GM18507 (cell line): ENCODE measurements at places on chromosomes 5 and 9.

DNA sequence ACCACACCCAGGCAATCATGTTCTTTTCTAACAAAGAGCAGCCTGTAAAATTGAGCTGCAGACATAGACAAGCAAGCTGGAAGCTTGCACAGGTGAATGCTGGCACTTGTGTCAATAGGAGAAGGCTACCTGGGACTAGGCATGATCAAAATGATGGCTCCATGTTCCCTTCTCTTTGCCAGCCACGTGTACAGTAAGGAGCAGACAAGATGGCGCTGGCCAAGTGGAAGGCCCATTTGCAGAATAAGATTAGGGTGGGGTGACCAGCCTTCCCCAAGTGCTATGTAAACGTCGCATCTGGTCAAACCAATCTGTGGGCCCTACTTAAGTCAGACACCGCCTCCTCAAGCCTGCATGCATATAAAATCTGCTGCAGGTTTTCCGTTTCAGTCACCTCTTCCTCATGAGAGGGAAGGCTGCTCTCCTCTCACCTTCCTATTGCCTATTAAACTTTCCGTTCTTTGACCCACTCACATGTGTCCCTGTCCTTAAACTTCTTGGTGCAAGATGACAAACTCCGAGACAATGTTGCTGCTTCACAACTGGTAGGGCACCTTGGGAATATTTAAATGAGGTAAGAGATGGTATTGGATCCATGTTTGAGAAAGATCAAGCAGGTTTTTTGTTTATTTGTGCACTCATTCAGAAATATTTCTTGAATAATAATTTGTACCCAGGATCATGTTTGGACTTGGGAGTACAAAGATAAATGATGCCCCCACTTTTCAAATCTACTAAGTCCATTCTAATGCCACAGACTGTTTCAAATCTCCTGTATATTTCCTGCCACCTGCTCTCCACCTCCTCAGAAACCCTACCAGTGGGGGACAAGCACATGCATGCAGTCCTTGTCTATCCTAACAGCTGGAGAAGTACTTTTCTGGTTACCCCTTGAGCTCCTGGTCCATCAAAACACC, 30.7 kb upstream of the TGFBR1 start:
- DNase-seq: no peak

- DNase-seq: no peak
Measured at GRCh38 chr5:27266184-27266583, 227.8 kb upstream of the CDH9 start.

DNA sequence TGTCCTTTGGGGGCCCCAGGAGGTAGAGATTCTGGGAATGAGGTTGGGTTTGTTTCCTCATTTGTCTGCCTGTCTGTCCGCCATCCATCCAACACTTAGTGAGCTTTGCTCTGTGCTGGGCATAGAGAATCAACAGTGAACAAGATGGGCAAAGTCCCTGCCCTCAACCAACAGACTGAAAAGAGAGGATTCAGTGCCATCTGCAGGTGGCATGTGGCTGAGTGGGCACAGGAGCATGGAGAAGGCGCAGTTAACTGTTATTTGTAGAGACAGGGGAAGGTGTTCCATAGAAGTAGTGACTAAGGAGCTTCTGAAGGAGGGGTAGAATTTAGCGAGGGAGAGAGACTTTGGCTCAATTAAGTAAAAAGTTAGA, 23.1 kb downstream of the POLR1E start:
- DNase-seq: no peak

DNA sequence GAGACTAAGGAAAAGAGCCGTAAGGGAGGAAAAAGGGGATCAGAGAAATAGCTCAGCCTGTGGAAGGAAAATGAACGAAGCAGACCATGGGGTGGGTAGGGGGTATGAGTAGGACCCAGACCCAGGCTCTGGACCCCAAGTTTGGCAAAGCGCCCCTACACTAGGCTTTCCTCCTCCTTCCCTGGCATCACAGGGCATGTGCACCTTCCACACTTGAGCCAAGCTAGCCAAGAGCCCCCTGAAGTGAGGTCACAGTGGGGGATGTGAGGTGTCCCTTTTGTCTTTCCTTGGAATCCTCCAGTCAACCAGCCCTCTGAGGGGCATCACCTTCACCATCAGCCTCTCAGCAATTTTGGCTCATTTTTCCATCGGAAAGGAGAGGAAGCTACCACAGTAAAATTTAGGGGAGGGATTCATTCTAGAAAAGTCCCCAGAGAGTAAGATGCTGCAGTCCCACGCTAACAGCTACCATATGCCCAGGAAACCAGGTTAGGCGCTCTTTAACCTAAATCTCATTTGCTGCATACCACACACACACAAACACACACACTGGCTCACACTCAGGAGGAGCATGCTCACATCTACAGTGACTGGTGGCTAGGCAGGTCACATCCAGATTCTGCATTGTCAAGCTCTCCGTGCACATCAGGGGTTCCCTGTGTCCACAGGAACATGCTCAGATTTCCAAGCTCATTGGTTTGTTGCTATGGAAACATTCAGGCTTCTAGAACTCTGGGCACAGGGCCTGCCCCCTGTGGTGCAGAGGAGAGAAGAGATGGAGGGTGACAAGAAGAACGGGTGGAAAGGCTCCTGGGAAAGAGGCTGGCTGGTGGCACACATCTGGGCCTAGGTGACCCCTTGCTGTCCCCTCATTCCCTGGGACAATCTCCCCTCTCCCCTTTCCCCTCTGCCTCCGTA, 9.9 kb downstream of the REEP2 start:
- DNase-seq: no peak

DNA sequence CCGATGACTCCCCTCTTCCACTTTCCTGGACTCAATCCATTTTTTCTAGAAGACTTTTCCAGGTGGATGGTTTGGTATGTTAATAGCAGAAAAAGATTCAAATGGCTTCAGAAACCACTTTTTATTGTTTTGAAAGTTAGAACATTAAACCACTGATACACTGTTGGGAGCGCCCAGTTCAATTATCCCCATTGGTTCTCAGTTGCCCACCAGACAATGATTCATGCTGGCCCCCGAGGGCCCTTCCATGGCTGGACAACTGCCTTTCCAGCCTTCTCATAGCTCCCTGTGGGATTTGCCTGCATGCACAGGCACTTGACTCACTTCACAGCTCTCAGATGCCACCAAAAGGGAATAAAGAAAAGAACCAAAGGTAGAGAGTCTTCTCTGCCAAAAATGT, 21.3 kb upstream of the ANKRD34B start:
- no peak for DNase-seq

DNA sequence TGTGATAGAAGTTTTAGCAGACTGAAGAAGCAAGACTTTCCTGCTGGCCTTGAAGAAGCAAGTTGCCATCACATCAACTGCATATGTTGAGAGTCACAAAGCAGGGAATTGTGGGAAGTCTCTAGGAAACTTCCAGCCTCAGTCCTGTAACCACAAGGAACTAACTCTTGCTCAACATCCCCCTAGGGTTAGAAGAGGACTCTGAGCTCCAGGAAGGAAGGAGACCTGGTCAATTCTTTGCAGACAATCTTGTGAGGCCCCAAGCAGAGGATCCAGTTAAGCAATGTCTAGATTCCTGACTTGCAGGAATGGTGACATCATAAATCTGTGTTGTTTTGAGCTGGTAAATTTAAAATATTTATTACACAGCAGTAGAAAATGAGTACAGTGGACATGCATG, 18.6 kb upstream of the ZNF366 start:
- no peak for DNase-seq

DNA sequence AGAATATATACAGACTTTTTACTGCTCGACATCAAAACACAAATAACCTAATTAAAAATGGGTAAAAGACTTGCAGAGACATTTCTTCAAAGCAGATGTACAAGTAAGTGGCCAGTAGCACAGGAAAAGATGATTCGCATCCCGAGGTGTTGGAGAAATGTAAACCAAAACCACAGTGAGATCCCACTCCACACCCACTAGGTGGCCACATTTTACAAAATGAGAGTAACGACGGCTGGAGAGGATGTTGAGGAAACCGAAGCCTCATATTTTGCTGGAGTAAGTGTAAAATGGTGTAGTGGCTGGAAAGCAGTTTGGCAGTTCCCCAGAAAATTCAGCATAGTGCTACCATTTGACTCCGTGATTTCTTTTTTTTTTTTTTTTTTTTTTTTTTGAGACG, 21.3 kb upstream of the GBGT1 start:
- DNase-seq: no peak

GRCh38 chr9:112647596-112647995, 70.3 kb downstream of the INIP start:
- no peak for DNase-seq

GRCh38 chr5:88665750-88666215, 217.2 kb downstream of the MEF2C start:
- DNase-seq: no peak

- DNase-seq: no peak
Measured at GRCh38 chr5:163649514-163649913, 144.1 kb downstream of the MAT2B start.

DNA sequence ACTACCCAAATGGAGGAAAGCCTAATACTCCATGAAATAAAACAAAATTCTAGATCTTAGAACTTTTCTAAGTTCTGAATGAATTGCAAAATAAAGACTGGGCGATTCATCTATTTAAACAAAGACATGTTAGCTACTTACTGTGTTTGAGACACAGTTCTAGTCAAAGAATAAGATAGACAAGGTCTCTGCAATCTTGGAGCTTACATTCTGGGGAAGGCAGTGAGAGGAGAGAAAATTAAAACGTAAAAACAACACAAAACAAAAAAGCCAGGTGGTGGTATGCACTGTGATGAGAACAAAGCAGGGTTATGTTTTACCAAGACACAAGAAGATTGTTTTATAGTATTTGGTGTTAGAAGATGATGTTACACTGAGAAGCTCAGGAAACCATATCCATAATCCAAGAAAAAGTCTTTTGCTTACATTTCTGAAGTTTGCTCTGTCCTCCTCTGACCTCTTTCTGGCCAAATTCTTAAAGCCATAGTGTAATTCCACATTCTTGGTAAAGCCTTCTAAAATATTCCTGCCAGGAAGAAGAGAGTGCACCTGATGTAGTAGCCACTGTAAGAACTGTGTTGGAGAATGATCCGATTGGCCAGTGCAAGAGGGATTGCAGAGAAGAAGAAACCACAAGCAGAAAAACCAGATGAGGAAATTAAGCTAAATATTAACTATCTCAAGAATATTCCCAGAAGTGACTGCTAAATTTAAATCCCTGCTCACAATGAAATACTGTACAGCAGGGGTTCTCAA, 218.4 kb downstream of the PCSK1 start:
- DNase-seq: no peak

GRCh38 chr9:16060436-16061129, 507.7 kb downstream of the CCDC171 start:
- no peak for DNase-seq

- DNase-seq: no peak
Measured at GRCh38 chr5:16759147-16759773, 142.5 kb upstream of the RETREG1 start.

DNA sequence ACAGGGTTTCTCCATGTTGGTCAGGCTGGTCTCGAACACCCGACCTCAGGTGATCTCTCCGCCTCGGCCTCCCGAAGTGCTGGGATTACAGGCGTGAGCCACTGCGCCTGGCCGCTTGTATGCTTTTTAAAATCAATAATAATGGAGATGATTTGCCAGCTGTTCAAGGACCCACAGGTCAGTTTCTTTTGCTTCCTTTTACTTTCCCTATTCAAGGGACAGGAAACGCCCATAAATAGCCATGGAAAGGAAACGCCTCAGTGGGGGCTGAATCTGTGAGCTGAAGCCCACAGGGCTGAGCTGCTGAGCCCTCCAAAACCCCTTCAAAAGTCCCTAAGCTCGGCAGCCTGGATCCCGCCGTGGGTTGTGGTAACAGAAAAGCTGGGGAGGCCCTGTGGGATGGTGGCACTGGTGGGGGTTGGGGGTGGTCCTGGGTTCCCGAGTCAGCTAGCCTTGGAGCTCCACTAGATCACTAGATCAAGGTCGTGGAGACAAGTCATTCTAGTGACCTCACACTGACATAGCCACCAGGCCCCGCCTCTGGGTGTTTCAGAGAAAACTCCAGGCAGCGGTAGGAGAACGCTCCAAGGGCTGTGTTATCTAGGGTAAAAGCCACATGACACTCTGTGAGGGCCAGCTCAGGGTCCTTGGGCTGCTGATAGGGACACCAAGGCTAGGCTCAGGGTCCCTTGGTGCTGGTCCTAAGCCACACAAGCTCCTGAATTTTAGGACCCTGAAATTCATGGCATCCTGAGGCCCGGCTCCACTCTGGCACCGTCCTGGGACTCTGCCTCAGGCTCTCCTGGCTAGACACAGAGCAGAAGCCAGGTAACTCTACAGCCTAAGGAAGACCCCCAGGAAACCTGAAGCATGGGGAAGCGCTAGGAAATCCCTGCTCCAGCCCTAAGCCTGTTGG, 18.0 kb upstream of the DUSP1 start:
- no peak for DNase-seq
